ENCODE measurements at places on chromosomes 13 and 19.

DNA sequence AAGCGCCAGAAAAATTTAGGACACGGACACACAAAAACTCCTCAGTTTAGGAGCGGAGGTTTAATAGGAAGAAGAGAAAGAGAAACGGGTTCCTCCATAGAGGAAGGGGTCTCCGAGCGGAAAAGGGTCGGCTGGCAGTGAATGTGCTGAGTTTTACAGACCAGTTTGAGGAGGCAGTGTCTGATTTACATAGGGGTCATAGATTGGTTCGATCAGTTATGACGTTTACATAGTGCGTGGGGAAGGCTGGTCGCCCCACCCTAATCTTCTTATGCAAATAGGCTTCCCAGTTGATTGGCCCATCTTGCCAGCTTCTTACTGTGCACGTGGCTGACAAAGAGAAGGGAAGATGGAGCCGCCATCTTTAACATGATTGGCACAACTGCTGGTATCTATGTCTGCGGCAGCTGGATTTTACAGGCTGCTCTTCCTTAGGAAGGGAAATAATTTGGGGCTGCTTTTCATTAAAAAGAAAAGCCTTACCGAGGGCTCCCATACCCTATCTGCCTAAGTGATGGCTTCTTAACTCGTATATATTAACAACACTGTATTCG, 1.2 kb upstream of the ZNF225 start:
- peak; percentile 16 for DNase-seq

DNA sequence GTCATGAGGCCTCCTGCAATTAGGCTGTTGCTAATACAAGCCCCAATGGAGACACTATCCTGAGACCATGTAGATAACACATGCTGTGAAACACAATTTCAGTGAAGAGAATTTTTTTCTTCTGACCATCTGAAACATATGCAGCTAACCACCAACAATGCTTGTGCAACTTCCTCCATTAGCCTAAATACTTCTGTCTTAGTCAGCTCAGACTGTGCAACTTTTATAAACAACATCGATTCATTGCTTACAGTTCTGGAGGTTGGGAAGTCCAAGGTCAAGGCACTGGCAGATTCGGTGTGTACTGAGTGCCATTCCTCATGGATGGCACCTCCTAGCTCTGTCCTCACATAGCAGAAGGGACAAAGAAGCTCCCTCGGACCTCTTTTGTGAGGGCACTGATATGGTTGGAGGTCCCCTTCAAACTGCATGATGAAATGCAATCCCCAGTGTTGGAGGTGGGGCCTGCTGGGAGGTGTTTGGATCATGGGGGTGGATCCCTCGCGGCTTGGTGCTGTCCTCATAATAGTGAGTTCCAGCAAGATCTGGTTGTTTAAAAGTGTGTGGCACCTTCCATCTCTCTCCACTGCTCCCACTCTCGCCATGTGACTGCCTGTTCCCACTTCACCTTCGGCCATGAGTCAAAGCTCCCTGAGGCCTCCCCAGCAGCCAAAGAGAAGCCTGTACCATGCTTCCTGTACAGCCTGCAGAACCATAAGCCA, 27.7 kb downstream of the STK24 start:
- no peak for DNase-seq

DNA sequence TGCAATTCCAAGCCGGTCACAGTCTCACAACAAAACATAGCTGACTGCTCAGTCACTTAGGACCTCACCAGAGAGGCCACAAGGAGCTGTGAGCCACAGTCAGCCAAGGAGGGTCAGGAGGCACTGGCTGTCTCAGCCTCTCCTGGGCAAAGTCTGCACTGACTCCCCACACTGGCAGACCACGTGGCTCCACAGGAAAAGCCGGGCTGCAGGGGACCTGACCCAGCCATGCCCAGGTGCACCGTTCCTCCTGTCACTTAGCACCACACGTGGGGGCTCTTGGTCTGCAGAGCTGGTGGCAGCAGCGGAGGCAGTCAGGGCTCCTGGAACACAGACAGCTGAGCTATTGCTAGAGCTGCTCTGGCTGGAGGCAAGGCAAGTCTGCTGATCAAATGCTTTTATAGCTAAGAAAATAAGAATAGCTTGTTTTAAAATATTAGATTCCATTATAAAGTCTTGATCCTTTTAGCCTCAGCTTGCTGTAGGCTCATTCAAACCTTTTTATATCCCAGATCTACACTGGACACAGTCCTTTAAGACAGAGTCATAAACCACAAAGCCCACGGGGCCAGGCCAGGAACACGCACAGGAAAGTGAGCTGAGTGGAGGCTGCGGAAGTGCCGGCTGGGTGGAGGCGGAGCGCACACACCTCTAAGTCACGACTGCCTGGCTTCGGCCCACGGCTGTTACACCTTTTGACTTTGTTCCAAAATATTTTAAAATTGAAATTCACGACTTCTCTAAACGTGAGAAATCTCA, 744.1 kb downstream of the UQCRFS1 start:
- DNase-seq = peak; percentile 89

- no peak for DNase-seq
Observed at GRCh38 chr19:10288662-10289166, 1.0 kb upstream of the ICAM5 start.

DNA sequence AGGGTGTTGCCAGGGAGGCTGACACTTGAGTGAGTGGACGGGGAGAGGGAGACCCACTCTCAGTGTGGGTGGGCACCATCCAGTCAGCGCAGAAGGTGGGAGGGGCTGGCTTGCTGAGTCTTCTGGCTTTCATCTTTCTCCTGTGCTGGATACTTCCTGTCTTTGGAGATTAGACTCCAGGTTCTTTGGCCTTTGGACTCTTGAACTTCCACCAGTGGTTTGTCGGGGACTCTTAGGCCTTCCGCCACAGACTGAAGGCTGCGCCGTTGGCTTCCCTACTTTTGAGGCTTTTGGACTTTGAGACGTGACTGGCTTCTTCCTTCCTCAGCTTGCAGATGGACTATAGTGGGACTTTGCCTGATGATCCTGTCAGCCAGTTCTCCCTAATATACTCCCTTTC, 4.3 kb upstream of the LENG8 start:
- DNase-seq = peak; percentile 81

DNA sequence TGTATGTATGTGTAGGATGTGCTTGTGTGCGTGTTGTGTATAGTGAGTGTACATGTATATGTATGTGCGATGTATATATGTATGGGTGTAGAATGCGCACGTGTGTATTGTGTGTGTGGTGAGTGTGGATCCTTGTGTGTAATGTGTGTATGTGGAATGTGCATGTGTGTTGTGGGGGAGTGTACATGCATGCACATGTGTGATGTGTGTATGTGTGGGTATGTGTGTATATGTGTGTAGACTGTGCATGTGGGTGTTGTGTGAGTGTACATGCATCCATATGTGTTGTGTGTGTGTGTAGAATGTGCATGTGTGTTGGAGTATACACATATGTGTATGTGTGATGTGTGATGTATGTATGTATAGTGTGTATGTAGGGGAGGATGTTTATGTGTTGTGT, 18.0 kb upstream of the SPACA7 start:
- no peak for DNase-seq

Data from mucosa of gallbladder (tissue), 1 donor.